Activated T-cell treated with anti-CD3 and anti-CD28 coated beads, Interleukin-2, amount 50 U/mL, for 72 hours (primary cell): ENCODE measurements at places on chromosomes 12 and 14. TPM values are rescaled to one million over a fixed set of nuclear protein-coding genes. Genes with fewer than 3 reads are reported as not detected.

DNA sequence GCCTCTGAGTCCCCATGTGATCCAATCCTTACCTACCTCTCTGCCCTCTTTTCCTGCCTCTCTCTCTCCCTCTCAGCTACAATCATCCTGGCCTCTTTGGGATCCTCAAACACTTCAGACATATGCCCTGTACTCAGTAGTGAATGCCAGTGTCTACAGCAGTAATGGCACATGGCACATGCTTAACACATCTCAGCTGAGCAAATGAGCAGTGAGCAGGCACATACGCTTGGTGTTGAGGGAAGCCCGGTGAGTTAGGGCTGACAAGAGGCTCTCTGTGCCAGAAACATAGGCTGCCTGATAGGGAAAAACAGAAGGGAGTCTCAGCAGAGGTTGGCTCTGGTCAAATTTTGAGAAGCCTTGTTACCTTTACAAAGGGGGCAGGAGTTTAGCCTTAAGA, 409.1 kb downstream of the TMEM132D start:
- DNase-seq: no peak
- no peaks in the 10 kb centered on the region for H3K36me3 ChIP-seq
- H3K27me3 ChIP-seq: no peaks in the 10 kb centered on the region
- H3K4me1 ChIP-seq: no peaks in the 10 kb centered on the region

GRCh38 chr12:69094606-69095216, 144.7 kb upstream of the CPSF6 start:
- no peak overlapping the region for H3K27ac ChIP-seq
- peaks cover 8% of the 10 kb centered on the region for H3K4me1 ChIP-seq

GRCh38 chr12:25324861-25325260, 74.1 kb upstream of the KRAS start:
- no peak for DNase-seq
- H3K4me1 ChIP-seq: peaks cover 44% of the 10 kb centered on the region
- no peaks in the 10 kb centered on the region for H3K36me3 ChIP-seq
- H3K4me3 ChIP-seq: no peak overlapping the region

DNA sequence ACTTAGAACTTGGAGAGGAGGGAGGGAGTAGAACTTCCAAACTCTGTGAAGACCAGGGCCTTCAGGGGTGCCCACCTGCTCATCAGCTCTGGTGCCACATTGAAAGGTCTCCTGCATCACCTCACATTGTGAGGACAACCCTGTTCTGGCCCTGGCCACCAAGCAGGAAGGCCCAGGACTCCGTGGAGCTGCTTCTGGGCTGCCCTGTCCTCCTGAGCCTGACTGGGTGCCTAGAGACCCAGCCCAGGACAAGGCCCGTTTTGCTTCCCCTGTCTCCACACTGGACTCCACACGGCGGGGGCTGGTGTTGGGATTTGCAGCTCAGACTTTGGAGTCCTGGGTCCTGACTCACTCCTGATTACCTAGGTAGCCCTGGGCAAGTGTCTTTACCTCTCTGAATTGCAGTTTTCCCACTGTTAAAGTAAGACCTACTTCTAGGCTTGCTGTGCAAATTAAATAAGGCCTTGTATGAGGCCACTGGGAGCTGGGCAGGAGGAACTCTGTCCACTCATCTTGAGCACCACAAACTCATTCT, 12.5 kb upstream of the KRT82 start:
- H3K27me3 ChIP-seq: peaks cover 13% of the 10 kb centered on the region
- no peaks in the 10 kb centered on the region for H3K36me3 ChIP-seq
- H3K4me1 ChIP-seq: no peaks in the 10 kb centered on the region

DNA sequence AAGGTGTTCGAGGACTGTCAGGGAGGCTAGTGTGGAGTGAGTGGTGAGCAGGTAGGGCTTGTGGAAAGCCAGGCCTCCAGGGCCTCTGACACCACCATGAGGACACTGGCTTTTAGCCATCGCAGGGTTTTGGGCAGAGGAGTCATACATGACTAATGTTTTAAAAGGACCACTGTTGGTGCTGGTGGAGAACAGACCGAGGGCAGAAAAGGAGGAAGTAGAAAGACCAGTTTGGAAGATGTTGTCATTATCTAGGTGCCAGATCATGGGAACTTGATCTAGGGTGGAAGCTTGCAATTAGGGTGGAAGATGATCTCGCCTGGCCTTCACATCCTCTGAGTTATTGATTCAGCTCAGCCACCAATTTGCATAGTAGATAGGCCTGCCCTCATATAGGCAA, 144.2 kb downstream of the C12orf75 start:
- peaks cover 9% of the 10 kb centered on the region for H3K27me3 ChIP-seq
- H3K4me3 ChIP-seq: no peak overlapping the region
- no peaks in the 10 kb centered on the region for H3K4me1 ChIP-seq
- no peaks in the 10 kb centered on the region for H3K36me3 ChIP-seq
- no peak overlapping the region for H3K27ac ChIP-seq

- no peak for DNase-seq
- peaks cover 26% of the 10 kb centered on the region for H3K27me3 ChIP-seq
- H3K27ac ChIP-seq: no peak overlapping the region
- no peaks in the 10 kb centered on the region for H3K36me3 ChIP-seq
- no peak overlapping the region for H3K4me3 ChIP-seq
- H3K4me1 ChIP-seq: peaks cover 35% of the 10 kb centered on the region
These were observed 2.4 kb upstream of the JDP2 start for GRCh38 chr14:75425446-75425845.

DNA sequence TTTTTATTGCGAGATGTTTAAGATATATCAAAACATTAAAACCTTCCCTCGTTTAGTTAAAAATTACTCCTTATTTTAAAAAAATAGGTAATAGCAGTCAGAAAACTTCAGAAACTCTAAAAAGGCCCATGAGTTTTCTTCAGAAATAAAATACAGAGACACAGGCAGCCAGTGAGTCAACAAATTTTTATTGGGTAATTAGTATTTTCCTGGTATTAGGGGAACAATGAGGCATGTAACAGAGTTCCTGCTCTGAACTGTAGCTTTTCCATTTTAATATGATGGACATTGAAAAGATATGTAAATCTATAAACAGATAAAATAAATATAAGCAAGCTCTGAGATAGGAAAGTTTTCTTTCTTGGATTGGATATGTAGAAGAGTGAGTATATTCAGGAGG, 399 bp upstream of the ZNF705A start:
- H3K4me1 ChIP-seq: peaks cover 22% of the 10 kb centered on the region
- no peak for DNase-seq
- no peak overlapping the region for H3K27ac ChIP-seq
- H3K27me3 ChIP-seq: no peaks in the 10 kb centered on the region
- H3K4me3 ChIP-seq: no peak overlapping the region

GRCh38 chr14:68507544-68508081, 285.3 kb downstream of the ZFP36L1 start:
- H3K27ac ChIP-seq: no peak overlapping the region
- H3K27me3 ChIP-seq: no peaks in the 10 kb centered on the region
- DNase-seq: no peak

Gene NFE2
- 0.19 TPM for total RNA-seq

Gene MIPOL1
- total RNA-seq: 0.50 TPM

Gene KLHDC1
- 5.5 TPM for total RNA-seq

Gene KRT72
- 2.3 TPM for total RNA-seq

Gene CD163
- total RNA-seq: not detected

Gene SMIM41
- not detected for total RNA-seq

Gene OR6C76
- total RNA-seq: not detected
